T-cell (primary cell): ENCODE measurements at places on chromosomes 4 and X.

GRCh38 chr4:74418063-74418670, 26.8 kb upstream of the AREG start:
- no peak for DNase-seq

- DNase-seq = no peak
Measured at GRCh38 chrX:99301990-99302389, 1108.1 kb downstream of the PCDH19 start.

DNA sequence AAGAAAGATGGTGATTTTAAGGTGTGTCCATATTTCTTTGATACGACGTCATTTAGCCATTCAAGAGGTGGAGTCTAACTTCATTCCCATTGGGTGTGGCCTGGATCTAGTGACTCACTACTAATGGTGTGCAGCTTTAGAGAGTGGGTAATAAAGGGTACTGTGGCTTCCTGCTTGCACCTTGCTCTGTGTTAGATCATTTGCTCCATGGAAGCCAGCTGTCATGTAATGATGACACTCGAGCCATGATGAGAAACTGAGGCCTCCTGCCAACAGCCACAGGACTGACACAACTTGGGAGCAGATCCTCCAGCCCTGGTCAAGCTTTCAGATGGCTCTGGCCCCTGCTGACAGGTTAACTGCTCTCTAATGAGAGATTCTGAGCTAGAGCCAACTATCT, 82.0 kb downstream of the UNC5C start:
- DNase-seq = no peak

GRCh38 chr4:85496933-85497332, 22.0 kb downstream of the ARHGAP24 start:
- no peak for DNase-seq

GRCh38 chr4:83768146-83768545, 232.2 kb downstream of the GPAT3 start:
- no peak for DNase-seq

DNA sequence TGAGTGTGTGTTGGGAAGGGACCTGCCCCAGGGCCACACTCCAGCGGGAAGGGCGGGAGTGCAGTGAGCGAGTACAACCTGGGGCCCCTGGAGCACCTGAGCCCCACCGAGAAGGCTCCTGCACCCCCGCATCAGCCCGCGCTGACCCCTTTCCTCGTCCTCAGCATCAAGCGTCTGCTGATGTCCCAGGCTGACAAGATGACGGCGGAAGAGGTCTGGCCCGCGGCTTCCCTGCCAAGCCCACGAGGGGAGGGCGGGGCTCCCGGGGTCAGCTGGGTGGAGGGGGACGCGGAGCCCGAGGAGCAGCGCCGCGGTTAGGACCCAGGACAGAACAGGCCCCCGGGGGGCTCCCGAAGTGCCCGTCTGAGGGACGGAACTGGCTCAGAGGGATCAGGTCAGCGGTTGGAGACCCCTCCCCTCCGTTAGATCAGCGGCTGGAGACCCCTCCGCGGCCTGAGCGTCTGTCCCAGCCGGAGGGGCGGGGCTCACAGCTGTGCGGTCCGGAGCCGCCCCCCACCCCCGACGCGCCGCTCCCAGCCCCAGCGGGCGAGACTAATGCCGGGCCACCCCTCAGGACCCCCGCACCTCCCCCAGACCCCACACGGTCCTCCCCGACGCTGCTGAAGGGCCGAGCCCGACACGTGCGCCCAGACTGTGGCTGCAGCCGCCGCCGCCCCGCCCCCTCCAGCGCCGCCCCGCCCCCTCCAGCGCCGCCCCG, 6.7 kb downstream of the MYL5 start:
- peak; percentile 36 for DNase-seq

DNA sequence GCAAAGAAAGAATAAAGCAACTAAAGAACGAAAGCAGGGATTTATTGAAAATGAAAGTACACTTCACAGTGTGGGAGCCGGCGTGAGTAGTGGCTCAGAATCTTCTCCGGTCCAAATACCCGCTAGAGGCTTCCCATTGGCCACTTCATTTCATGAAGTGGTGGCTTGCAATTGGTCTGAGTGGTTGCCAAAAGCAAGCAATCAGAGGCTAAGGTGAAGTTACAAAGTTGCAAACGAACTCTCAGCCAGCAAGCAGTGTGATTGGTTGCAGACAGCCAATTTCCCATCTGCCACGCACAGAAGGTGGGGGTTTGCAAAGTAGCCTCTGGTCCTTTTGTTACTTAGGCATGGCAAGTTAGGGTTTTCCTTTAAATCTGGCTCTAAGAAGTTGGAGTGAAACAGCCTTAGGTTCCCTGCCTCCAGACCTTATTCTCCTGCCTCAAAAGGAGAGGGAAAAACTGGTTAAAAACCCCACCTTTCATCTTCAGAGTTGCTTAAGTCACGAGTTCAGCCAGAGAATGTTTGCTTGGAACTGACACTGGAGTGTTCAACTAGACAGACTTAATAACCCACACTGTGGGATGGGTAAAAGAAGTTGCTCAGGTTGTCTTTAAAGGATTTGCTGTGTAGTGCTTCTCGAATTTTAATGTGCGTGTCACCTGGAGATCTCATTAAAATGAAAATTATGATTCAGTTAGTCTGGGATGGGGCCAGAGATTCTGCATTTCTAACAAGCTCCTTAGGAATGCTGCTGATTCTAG, 6.9 kb upstream of the CLOCK start:
- DNase-seq = no peak

DNA sequence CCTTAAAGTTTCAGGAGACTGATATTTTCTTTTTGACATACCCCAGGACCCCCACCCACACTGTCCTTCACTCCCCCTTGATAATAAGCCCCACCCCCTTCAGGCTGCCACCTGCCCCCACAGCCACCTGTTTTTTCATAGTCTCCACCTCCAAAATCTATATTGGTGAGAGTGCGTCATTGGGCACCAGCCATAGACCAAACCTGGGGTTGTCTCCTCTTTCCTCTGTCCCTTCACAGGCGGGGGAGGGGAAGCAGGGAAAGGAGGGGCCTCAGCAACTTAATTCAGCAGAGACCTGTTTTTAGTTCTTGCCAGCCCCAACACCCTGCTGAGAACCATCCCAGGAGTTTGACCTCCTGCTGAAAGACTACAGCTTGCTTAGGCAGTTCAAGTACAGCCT, 1.1 kb downstream of the ARHGAP36 start:
- no peak for DNase-seq

DNA sequence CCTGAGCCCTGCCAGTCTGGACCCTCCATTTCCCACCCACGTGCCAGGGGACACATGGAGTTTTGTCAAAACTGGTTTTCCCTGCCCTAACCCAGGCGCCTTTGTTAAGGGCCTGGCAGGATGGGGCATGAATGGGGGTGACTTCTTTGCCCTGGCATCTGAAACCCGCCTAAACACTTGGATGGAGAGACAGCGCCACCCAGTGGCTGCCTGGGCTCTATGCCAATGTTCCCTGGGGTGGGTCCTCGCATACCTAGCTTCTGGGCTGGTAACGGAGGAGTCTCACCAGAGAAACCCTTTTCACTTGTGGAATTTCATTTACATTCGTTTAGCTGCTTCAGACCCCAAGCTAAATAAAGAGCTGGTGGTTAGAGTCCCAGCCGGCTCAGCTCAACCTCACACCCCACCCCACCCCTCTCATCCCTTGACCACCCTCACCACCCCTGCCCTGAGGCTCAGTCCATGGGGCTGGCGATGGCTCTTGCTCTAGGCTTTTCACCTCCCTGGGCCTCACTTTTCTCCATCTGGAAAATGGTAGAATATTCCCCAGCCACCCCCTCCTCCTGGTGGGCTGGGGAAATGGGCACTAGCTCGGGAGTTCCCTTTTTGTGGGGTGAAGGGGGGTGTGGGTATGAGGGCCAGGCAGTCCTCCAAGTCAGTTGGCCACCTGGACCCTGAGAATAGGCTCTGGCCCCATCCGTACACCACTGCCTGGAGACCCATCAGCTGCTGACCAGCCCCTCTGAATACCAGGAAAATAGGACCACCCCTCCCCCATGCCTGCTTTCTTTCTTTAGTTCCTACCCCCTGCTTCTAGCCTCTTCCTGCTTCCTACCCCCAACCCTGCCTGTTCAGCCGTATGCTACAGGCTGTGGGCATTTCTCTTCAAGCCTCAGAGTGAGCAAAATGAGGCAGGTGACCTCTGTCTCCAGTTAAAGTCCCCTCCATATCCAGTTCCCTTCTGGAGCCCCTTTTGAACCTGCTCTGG, 57.1 kb upstream of the PJA1 start:
- DNase-seq = peak; percentile 56

DNA sequence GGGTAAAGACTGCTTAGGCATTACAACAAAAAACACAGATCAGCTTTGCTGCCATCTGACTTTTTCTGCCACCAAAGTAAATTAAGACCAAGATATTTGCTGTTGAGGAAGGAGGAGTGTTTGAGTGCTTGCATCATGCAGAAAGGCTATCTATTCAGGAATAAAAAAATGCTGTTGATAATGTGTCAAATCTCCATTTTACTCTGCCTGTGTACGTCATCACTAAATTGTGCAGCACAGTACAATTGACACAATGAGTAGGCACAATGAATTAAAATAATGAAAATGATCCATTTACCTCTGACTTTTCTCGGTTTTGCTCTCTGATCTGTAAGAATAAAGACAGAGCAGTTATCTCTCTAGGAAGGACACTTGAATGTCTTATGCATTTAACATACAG, 56.3 kb downstream of the NKX6-1 start:
- DNase-seq = no peak

DNA sequence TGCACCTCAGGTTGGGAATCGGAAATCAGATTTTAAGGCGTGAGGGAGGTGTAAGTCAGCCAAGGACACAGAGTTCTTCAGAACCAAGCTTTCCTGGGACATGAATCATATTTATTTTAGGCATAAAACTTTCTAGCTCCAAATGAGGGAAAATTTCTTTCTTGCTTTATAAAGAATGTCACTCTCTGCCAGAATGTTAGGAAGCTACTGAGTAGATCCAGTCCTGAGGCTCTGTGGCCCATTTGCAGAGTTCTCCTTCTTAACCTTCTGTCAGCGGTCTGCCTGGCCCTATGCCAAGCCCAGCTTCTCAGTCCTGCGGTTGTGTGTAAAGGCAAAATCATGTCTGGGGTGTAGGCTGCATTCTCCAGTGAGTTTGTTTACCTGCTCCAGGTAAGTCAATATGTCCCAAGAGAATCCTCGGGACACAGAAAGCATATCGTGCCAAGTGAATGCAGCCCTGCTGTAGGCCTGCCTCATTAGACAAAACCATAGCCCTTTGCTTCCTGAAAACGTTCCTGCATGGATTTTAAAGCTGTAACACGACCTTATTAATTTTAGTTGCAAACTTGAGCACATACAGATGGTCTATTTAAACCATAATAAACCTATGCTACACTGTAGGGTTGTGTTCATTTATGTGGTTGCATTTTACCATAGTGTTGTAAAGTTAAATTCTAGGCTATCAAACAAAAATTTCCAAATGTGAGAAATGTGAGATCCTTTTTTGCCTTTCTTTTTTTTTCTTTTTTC, 29.2 kb upstream of the CCNI start:
- DNase-seq = no peak

GRCh38 chr4:18847249-18847890, 825.8 kb upstream of the LCORL start:
- no peak for DNase-seq

GRCh38 chrX:154371789-154372300, 2.6 kb downstream of the FLNA start:
- no peak for DNase-seq

- no peak for DNase-seq
Measured at GRCh38 chr4:165185448-165185847, 21.9 kb upstream of the KLHL2 start.

GRCh38 chrX:24014388-24015018, 12.5 kb downstream of the KLHL15 start:
- peak; percentile 23 for DNase-seq

DNA sequence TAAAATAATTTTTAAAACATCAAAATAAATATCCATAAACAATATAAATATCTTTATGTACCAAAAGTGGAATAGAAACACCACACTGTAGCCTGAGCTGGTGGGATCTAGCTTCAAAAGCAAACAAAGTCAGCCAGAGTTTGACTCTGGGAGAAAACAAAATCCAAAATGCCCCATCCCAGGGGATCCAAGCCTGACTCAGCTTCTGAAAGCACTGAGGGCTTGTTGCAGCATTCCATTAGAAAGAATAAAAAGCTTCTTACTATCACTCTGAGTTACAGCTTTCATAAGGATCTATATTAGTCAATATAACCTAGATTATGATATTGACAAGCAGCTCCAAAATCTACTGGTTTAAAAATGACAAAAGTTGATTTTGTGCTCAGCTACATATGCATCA, 149.7 kb upstream of the ANKRD50 start:
- no peak for DNase-seq

- no peak for DNase-seq
Measured at GRCh38 chr4:82360298-82361177, 13.3 kb downstream of the HNRNPD start.

DNA sequence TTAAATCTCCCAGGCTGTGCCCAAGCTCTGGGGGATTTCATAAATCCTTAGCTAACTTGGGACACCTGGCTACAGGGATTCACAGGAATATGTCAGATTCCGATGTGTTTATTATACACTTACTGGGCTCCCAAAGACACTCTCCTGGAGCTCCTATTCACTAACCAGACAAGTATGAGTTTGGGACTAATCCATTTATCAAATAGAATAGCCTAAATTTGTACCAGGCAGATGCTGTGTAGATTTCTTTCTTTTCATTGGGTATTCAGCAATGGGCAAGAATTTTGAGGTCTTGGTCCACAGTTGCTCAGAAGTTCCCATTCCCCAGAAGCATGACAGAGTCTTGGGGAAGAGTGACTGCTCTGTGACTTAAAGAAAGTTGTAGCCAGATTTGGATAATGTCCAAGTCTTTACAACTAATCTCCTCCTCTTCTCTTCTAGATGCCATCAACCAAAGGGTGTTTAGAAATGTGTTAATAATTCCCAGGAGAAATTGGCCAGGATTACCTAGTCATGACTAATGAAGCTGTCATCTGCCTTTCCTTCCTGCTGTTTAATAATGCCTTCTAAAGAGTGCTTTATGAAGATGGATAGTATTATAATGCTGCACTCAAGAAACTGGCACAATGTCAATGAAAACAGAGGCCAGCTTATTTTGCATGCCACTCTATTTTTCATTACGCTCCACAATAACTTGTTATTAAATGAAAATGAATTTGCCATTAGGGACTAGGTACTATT, 120.9 kb downstream of the CHIC2 start:
- DNase-seq = no peak

GRCh38 chrX:1558761-1559468, 21.9 kb upstream of the P2RY8 start:
- DNase-seq = no peak

- no peak for DNase-seq
Measured at GRCh38 chr4:133856731-133857355, 344.7 kb downstream of the PABPC4L start.

- DNase-seq = no peak
Measured at GRCh38 chrX:39752815-39753214, 344.9 kb downstream of the BCOR start.

DNA sequence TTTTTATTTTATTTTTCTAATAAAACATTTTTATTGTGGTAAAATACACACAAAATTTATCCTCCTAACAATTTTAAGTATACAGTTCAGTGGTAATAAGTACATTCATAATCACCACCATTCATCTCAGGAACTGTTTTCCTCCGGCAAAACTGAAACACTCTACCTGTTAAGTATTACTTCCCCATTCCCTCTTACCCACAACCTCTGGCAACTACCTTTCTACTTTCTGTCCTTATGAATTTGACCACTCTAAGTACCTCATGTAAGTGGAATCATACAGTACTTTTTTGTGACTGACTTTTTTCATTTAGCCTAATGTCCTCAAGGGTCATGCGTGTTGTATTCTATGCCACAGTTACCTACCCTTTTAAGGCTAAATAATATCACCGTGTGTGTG, 21.1 kb upstream of the HSFX4 start:
- DNase-seq = no peak

GRCh38 chr4:40238700-40239548, 42.1 kb downstream of the RHOH start:
- peak; percentile 73 for DNase-seq
